ENCODE measurements at places on chromosomes 11 and 22.
A peak's percentile ranks its signal among the peaks of the same experiment; 100 is the strongest.

DNA sequence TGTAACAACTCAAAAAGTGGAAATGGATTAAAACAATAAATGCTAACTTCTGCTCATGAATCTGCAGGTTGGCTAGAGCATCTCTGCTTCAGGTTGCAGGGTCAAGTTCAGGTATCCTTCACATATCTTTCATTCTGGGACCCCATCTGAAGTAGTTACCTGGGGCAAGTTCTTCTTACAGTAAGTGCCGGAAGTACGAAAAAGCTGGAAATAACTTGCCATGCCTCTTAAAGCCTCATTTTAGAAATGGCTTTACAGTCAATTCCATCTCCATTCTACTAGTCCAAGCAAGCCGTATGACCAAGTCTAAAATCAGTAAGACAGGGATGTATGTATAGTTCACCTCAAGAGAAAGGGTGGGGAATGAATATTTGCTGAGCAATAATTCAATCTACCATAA, 93.7 kb downstream of the FCHSD2 start:
- DNase-seq: no peak

GRCh38 chr22:47035425-47035881, 273.0 kb downstream of the TBC1D22A start:
- no peak for DNase-seq

- DNase-seq: no peak
Observed at GRCh38 chr22:25824828-25825423, 82.9 kb downstream of the MYO18B start.

- no peak for DNase-seq
Observed at GRCh38 chr11:124153821-124154220, 29.3 kb upstream of the OR10D3 start.

- DNase-seq: no peak
Observed at GRCh38 chr11:107991868-107992414, 16.8 kb upstream of the CUL5 start.

GRCh38 chr22:42984814-42985530, 30.0 kb downstream of the PACSIN2 start:
- DNase-seq: no peak

DNA sequence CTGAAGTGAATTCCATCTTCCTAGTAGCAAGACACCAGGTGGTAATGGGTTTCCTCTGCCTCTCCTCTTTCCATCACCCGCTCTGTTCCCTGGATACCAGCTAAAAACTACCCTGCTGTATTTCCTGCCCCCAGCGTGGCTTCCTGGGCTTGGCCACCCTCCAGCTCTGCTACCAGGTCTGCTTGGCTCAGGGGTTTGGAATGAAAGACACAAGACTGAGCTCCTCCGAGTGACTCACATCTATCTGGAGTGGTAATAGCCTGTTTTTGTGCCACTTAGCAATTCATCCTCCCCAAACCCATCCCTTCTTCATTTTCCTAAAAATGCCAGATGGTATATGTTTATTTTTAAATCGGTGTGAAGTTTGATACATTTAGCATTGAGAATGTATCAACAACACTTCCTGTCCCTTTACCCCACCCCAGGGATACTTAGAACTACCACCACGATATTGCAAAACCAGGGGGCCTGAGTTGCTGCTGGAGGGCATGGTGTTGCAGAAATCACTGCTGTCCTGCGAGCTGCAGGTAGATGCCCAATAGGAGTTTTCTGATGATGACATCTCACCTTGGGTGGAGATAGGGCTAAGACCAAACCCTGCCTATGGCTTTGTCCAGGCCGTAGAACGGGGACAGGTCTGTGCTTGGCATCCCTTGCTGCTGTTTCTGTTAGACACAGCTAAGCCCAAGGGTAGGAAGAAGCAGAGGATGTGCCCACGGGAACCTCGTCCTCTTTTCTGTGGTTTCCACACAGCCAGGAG, 7.5 kb upstream of the MICAL3 start:
- DNase-seq: peak; percentile 49
